IPS-NIHi11 (cell line): ENCODE measurements at places on chromosomes 2 and 18.

DNA sequence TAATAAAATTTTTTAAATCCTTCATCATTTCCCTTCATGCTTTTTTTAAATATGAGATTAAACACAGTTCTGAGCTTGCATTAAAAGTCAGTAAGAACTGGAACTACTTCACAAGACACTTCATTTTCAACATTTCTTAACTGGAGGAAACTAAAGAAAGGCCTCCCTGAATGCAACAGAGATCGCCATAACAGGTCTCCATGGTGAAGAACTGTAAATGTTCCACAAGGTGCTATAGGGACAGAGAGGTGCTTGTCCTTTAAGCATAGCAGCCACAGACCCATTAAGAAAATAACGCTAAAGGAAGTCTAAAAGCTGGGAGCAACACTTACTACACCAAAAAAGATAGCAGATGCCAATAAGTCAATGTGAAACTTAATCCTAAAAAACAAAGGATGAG lies 8.5 kb downstream of the STAM2 start:
- DNase-seq: no peak

DNA sequence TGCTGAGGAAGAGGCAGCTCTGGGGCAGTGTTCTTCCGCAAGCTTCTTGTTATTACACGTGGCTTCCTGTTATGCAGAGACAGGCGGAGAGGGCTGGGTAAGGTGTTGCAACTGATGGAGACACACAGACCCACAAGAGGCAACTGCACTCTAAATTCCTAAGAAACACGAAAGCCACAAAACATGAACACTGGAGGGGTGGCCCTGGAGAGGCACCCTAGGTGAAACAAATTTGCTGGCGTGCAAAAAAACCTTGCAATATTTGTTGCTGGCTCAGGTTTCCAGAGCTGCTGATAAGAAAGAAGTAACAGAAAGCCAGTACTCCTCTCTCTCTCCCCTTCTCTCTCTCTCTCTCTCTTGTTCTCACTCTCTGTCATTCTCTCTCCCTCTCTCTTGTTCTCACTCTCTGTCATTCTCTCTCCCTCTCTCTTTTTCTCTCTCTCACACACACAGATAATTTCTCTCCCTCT lies 31.8 kb downstream of the ARHGAP25 start:
- DNase-seq: no peak

DNA sequence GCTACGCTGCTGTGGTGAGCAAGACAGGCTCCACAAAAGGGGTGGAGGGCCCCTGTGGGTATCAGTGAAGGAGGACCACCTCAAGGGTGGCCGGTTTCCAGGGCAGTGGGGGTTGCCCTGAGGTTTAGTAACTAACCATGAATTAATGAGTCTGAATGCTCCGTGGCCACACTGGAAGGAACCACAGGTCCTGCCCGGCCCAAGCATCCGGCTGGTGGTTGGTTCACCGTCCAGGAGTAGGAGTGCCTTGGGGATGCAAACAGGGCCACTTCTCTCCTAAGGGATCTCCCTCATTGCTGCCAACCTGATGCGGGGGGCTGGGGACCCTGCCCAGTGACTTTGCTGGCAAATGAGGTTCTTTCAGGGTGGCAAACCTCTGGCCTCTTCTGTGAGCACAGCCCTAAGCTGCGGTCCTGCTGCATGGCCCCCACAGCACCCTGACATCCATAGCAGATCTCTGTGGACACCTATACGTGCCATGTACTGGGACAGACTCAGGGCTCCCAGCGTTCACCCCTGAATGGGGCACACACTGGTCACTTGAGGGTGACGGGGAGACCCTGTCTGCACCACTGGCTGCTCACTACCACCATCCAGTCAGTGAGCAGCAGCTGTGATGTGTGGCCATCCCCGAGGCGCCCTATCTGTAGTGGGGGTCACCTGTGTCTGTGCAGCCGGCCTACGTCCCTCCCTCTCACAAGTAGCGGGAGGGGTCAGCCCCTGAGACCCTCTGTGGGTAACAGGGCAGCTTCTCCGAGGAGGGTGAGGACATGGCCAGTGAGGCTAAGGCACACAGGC lies 41.6 kb downstream of the HS6ST1 start:
- no peak for DNase-seq

GRCh38 chr2:100419915-100420314 lies 2.4 kb upstream of the CHST10 start:
- DNase-seq: no peak

DNA sequence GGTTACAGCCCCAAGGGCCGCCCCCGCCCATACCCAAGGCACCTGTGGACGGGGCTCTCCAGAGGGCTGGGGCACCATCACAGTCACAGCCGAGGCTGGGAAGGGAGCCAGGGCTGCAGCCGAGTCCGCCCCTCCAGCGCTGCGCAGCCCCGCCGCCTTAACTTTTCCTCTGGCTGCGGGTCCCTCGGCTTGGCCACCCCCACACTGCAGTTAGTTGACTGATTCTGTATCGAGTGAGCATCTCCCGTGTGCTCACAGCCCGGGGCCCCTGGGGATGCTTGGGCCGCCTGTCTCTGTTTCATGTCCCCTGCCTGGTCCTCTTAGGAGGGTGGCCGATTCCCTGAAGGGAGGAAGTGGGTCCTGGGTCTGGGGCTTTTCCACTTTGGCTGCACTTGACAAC lies 33.7 kb downstream of the EMILIN2 start:
- no peak for DNase-seq

- DNase-seq: no peak
Measured at GRCh38 chr2:205643391-205643885, 38.9 kb upstream of the NRP2 start.

DNA sequence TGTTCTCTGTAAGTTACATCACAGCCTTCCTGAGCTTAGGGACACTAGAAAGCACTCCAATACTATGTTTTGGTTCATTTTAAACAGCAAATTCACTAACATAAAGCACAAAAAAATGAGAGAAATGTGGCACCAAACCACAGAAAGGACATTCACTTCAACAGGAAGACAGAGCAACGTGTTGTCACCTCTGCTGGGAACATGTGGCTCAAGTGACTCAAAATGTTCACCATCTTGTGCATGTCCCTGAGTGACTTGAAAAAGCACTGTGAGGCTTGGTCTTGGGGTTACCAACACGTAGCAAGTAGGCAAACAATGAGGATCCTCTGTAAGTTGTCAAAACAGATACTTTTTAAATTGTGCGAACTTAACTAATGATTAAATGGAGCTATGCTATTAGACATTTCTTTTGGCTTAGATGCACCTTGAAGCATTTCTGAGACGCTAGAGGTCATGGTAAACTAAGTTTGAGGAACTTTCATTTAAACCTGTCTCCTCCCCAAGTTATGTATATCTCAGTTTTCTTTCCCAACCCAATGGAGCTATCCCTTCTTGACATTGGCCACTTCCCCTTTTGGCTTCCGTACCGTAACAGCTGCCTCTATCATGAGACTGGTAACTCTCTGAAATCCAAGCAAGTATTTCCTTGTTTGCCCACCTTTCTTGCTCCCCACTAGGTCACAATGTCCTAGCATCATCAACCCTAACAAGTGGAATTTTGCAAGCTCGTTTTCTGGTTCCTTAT lies 14.0 kb upstream of the ST6GAL2 start:
- no peak for DNase-seq

DNA sequence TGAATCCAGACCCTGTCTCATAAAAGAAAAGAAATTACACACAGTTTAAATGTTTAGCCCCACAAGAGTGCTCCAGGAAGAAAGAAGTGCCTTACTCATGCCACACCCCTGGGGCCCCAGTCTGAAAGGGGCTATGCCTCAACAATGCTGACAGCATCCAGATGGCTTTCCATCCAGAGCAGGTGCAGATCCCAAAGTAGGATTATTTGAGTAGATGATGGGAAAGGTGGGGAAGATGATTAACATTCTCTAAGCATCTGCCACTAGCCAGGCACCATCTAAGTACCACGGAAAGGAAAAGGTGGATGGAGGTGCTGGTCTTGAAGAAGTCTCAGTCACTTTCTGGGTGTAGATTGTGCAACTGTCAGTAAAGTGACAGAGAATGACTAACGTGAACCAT lies 16.3 kb downstream of the DPYSL5 start:
- DNase-seq: no peak
